GM18507 (cell line): ENCODE measurements at places on chromosomes 16 and 17.

- DNase-seq: no peak
Measured at GRCh38 chr17:28907709-28908475, 5.0 kb upstream of the DHRS13 start.

DNA sequence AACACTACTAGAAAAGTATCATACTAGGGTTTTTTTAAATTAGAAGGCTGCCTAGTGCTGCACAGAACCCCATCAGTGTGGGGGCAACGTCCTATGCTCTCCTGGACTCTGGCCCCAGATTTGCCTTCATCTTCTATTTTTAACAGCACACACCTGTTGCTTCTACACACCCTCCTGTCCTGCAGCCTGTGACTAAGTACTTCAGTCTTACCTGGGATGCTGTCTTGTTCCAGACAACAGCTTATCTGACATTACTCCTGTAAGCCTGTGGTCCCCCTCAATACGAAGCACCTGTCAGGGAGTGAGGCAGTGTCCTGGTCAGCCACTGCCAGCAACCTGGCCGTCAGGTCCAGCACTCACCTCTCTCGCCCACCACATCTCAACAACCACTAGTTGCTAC, 247.6 kb upstream of the PSMD7 start:
- DNase-seq: no peak

- no peak for DNase-seq
Measured at GRCh38 chr17:60305141-60305540, 86.8 kb downstream of the USP32 start.

DNA sequence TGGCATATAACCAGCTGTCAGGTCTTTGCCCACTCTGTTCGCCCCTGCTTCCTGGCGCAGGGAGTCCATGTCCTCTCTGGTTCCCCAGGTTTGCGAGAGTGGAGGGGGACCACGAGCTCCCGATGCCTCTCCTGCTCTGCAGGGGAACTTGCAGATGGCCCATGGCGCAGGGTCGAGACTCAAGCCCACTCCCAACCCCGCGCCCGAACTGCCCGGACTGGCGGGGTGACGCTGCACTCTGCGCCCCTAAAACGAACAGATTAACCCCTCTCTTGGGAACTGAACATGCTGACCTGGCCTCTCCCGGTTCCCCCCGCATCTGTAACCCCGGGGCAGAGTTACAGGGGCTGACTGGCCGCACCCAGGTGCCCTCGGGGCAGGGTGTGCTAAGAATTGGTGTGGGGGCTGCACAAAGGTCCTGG, 681 bp upstream of the PLA2G15 start:
- no peak for DNase-seq

GRCh38 chr17:17435323-17435722, 41.5 kb upstream of the MED9 start:
- no peak for DNase-seq

GRCh38 chr16:22318690-22319358, 21.6 kb downstream of the POLR3E start:
- no peak for DNase-seq

DNA sequence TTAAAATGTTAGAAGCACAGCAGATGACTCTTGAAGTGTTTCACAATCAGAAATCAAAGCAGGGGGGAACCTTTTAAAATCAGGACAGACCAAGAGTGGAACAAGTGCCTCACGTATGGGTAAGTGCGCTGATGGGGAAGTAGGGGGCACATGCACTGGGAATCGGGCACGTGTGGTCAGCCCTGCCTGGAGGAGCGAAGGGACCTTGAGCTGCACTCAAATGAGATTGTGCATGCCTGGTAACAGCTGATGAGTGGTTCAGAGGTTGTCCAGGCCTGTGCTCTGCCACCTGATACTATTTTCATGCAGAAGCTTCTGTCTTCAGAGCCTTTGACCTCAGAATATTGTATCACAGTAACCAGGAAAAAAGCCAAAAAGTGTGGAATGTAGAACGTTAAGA, 13.7 kb upstream of the XYLT2 start:
- no peak for DNase-seq
